ENCODE measurements at places on chromosomes 12 and 14. TPM values are rescaled to one million over a fixed set of nuclear protein-coding genes. Genes with fewer than 3 reads are reported as not detected.

- peak overlapping the region; percentile 11 for H3K4me3 ChIP-seq
- peaks cover 41% of the 10 kb centered on the region for H3K4me1 ChIP-seq
- DNase-seq = peak; percentile 49
- peak overlapping the region; percentile 67 for H3K27ac ChIP-seq
- H3K36me3 ChIP-seq = no peaks in the 10 kb centered on the region
These were observed 1.8 kb downstream of the IGF1 start for GRCh38 chr12:102478405-102479098.

GRCh38 chr12:128606538-128606937, 217.2 kb downstream of the SLC15A4 start:
- H3K27ac ChIP-seq = peak overlapping the region; percentile 81
- no peak overlapping the region for H3K4me3 ChIP-seq
- no peaks in the 10 kb centered on the region for H3K36me3 ChIP-seq
- no peak for DNase-seq
- H3K27me3 ChIP-seq = no peaks in the 10 kb centered on the region

DNA sequence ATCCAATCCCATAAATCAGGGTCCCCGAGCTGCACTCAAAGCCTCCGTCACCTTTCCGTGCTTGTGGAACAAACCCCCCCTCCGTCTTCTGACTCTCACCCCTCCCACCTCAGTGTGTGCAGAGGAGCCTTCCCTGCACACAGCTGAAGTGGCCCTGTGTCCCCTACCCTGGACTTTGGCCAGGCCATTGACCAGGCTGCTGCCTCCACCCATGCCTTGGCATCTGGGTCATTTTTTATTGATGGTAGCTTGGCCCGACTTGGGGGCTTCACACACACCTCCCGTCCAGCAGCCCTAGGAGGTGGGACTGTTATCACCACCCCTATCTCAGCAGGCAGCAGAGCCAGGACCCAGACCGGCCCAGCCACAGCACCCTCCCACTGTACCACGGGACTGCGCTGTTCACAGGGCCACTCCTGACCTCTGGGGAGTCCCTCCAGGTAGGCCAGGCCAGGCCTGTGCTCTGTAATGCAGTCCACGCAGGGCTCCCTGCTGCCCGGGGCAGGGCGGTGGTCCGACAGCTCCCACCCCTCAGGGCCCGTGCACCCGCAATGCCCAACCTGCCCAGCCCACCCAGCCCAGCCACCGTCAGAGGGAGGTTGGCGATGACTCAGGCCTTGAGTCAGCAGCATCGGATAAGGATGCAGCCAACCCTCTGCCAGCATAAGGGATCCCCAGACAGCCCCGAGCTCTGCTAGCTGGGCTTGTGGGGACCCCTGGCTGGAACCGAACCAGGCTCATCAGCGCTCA, 9.2 kb upstream of the INF2 start:
- peak; percentile 80 for DNase-seq
- peaks cover 67% of the 10 kb centered on the region for H3K4me1 ChIP-seq
- no peak overlapping the region for H3K4me3 ChIP-seq
- H3K27ac ChIP-seq = peak overlapping the region; percentile 95

Gene DTX1
- 1.0 TPM for total RNA-seq

Gene GLT8D2
- 24.8 TPM for total RNA-seq
